H9 (cell line): ENCODE measurements at places on chromosomes 7 and 10. TPM values are rescaled to one million over a fixed set of nuclear protein-coding genes. Genes with fewer than 3 reads are reported as not detected.
A peak's percentile ranks its signal among the peaks of the same experiment; 100 is the strongest.

GRCh38 chr10:101018600-101019439 is 12.1 kb downstream of the PDZD7 start:
- DNase-seq: peak; percentile 91

DNA sequence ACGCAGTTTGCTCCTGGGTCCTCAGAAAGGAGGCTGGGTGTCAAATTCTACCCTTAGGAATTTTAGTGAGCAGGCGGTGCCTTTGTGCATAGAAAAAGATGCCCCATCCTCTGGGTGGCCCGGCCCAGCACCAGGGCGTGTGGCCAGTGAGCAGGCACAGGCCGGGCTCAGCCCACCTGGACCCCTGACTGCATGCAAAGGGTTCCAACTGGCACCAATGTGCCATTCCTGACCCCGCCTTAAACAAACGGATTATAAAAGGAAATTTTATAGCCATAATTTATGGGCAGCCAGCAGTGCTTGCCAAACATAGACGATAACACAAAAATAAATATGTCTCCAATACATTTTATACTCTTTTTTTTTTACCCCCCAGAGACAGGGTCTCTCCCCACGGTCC is 40.1 kb upstream of the GNA12 start:
- DNase-seq: no peak

The TRPV5 gene
- not detected in 2 replicates for total RNA-seq

- no peak for DNase-seq
Measured at GRCh38 chr7:107641676-107642075, 19.0 kb upstream of the SLC26A4 start.

The ZNF727 gene
- total RNA-seq: not detected in 2 replicates

The HYAL4 gene
- total RNA-seq: not detected in 2 replicates

DNA sequence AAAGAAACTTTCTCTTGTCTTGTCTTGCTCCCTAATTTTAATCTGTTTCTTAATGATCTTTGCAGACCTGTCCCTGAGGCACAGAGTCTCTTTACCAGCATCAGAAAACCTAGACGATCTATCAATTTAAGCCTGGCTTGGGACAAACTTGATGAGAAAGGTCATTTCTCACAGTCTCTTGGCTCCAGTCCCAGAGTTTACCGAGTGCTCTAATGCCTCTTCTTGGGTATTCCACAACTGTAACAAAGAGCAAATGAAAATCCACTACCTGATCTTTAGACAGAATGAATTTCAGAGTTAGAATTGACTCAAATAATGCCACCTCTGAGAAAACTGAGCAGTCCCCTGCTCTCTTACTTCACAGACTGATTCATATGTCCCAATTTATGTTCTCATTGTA is 106.4 kb upstream of the DNAJB12 start:
- DNase-seq: no peak

GRCh38 chr7:13778967-13779366 is 210.5 kb downstream of the ETV1 start:
- no peak for DNase-seq

DNA sequence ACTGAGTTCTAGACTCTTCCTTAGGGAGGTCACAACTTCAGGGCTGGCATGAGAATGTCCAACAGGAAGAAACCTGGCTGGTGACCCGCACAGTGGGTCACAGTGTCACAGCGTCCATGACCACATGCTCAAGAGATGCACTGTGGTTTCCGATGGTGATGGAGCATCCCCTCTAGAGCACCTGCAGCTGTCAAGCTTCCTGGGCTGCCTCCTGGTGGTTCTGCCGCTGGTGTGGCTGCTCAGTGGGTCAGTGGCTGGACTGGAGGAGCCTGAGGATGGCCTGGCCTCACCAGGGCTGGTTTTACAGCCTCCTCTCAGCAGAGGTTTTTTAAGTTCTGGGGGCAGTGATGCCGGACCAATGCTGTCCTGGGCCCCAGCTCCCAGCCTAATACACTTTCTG is 149.3 kb downstream of the SH3PXD2A start:
- no peak for DNase-seq

DNA sequence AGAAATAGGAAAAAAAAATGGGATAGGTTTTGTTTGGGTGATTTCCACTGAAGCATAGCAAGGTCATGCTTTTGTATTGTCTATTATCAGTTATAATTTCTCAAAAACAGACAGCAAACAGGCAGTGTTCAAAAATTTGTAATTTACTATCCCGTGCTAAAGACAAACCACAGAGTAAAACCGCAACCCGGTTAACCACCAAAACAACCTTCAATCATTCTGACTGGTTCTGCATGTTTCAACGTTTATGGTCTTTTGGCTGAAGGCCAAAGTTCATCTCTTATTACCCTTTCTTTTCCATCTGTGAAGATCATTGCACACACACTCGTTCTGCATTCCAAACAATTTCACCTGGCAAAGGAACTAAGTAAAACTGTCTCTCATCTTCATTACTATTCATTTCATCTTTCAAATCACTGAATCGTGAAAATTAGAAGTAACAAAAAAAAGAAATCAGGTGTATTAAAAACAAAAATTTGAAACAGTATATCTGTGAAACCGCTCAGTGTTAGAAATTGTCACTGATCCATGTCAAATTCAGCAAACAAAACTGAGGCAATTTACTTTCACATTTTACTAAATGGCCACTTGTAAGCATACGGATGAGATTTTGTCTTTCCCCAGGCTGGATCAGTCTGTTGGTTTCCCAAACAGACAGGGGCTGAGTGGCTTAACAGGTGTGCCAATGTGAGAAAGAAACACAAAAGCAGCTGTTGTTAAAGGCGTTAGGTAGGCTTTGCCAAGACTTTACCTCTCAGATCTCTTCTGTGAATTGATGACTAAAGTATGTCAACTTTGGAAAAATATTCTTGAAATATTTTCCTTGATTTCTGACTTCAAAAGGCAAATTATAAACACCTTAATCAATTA is 539.6 kb downstream of the CNTNAP2 start:
- no peak for DNase-seq

The LHFPL3 gene
- total RNA-seq: not detected in 2 replicates

- no peak for DNase-seq
Measured at GRCh38 chr7:79258826-79259225, 194.6 kb downstream of the MAGI2 start.

GRCh38 chr7:20288036-20288435 is 42.7 kb upstream of the ITGB8 start:
- no peak for DNase-seq
